ENCODE measurements at places on chromosomes 7 and 10.

GRCh38 chr10:92213049-92213448 is 77.8 kb downstream of the CPEB3 start:
- no peak for DNase-seq

DNA sequence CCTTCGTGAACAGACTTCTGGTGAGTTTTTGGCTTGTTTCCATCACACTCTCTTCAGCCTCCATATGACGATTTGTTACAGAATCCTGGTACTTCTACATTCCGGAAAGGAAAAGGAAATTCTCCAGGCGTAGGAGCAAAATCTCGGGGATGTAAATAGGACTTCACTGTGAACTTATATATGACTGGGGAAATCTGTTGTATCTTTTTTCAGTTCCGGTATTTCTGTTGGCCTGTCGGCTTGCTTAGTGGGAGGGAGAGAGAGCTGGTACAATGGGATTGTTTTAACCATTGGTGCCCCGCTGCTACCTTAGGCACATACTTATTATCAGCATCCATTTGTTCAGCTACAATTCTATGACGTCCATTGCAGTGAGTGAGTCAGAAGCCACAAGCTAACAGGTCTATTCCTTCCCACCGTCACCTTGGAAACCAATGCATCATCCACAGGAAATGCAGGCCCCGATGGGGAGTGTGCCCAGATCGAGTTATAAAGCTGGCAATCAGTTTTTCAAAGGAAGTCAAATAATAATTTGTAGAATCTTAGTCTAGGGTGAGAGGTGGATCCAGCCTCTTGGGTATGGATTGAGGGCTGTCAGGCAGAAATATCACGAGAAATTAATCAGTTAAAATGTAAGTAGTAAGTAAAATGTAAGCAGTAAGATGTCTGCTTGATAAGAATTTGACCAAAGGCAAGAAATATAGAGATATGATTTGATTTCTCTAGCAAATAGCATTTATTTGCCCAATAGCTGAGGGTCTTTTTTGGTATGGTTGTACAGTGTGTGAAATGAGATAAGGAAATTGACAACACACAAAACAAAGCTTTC is 92.0 kb upstream of the MKLN1 start:
- peak; percentile 49 for DNase-seq

GRCh38 chr7:79453558-79454360 is at the start of gene MAGI2:
Gene MAGI2, minus strand, starts transcription at chr7:79453667. Its CDS starts 347 bp downstream, at chr7:79453320.
- no peak for DNase-seq

- DNase-seq: no peak
These were observed 113.5 kb downstream of the CELF2 start for GRCh38 chr10:11131112-11131639.

DNA sequence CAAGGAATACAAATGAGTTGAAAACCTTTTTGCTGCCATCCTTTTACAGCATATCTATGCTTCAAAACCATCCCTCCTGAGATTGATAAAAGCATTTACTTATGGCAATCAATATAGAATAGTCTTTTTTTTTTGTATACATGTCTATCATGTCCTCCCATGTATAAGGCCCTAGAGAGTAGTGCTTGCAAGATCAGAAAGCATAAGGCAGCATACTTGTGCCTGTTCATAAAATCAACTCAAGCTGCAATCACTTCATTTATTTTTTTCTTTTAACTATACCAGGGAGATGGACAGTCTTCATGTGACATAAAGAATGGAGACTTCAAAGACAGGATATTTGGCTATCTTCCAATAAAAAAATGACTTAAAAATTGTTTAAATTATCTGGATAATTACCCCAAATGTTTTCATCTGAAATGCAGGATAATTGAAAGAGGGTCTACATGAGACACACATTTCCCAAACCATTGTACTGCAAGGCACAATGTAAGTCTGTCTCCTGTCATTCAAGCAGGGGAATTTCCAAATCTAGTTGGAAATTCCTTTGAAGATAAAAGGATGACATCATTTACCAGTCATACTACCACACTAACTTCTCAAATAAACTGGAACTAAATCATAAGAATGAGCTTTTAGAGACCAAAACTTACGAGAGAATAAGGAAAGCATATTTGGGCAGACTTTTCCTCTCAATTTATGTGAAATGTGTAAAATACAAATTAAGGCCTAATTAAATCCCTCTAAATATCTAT is 22.5 kb downstream of the LRRN3 start:
- no peak for DNase-seq

- DNase-seq: no peak
These were observed 108.4 kb upstream of the LYZL2 start for GRCh38 chr10:30737931-30738391.

GRCh38 chr10:6065406-6065805 is 3.2 kb upstream of the IL2RA start:
- no peak for DNase-seq

DNA sequence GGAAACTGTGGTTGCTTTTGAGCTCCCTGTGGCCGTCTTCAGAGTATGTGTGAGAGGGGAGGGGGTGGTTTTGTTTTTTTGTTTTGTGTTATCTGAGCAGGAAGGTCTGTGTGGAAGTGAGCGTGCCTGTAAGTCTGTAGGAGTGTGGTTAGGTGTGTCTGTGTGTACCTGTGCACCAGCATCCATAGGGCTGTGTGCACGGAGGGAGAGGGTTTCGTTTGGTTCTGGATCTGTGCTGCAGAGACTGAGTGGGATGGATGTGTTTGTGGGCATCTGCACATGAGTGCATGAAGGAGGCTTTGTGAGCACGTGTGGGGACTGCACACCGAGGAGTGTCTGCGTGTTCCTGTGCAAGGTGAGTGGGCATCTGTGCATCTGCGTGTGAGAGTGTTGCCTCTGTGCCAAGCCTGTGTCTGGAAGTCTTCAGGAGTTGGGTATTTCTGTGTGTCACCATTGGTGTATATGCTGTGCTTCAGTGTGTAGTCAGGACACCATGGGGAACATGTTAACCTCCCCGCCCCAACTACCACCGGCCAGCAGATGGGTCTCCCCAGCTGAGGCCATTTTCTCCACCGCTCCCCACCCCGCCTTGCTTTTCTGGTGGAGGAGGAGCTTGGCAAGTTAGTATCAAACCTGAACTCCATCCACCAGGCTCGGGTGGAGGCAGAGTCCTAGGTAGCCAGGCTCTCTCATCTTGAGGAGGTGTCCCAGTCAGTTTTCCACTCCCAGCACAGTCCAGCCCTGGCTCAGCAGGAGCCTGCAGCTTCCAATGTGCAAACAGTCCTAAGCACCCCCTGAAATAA is 7.1 kb upstream of the TLX1 start:
- no peak for DNase-seq

DNA sequence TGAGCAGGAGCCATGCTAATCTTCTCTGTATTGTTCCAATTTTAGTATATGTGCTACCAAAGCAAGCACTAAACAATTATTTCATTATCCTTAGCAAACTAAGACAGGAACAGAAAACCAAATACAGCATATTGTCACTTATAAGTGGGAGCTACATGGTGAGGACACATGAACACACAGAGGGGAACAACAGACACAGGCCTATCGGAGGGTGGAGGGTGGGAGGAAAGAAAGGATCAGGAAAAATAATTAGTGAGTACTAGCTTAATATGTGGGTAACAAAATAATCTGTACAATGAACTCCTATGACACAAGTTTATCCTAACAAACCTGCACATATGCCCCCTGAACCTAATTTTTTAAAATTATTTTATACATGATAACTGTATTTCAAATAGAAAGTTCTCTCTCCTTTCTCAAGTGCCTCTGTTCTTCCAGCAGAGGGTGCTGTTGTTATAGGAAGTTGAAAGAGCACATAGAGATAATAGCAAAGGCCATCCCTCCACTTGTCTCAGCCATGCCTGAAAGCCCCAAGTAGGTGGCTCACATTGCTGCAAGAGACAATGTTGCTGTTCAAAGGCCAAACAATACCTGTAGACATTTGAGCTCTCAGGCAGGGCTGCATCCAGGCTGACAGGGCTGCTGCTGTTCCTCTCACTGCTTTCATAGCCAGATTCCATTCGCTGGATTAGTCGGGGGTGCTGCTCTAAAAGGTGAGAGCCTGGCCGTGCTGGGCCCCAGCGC is 33.4 kb upstream of the PPP3CB start:
- DNase-seq: no peak

- DNase-seq: no peak
These were observed 8.6 kb downstream of the WNT16 start for GRCh38 chr7:121337398-121337797.

DNA sequence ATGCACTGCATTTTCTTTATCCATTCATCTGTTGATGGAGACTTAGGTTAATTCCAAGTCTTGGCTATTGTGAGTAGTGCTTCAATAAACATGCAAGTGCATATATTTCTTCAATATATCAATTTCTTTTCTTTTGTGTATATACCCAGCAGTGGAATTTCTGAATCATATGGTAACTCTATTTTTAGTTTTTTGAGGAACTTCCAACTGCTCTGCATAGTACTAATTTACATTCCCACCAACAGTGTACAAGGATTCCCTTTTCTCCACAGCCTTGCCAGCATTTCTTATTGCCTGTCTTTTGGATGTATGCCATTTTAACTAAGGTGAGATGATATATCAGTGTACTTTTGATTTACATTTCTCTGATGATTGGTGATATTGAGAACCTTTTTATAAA is 145.2 kb downstream of the LYZL1 start:
- no peak for DNase-seq

DNA sequence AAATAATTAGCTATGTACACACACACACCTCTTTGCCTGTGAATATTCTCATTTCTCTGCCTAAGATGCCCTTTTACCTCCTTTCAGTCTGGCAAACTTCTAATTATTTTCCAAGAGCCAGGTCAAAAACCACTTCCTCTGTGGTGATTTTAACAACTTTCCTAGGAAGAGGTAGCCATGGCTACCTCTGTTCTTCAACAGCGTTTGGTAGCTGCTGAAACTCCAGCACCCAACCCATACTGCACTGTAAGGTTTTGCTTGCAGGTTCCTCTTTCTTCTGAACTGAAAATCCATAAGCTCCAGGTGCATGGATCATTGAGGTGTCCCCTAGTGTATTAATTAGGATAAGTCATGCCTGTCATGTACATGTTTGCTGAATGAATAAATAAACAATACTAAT is 25.6 kb downstream of the NRCAM start:
- no peak for DNase-seq

DNA sequence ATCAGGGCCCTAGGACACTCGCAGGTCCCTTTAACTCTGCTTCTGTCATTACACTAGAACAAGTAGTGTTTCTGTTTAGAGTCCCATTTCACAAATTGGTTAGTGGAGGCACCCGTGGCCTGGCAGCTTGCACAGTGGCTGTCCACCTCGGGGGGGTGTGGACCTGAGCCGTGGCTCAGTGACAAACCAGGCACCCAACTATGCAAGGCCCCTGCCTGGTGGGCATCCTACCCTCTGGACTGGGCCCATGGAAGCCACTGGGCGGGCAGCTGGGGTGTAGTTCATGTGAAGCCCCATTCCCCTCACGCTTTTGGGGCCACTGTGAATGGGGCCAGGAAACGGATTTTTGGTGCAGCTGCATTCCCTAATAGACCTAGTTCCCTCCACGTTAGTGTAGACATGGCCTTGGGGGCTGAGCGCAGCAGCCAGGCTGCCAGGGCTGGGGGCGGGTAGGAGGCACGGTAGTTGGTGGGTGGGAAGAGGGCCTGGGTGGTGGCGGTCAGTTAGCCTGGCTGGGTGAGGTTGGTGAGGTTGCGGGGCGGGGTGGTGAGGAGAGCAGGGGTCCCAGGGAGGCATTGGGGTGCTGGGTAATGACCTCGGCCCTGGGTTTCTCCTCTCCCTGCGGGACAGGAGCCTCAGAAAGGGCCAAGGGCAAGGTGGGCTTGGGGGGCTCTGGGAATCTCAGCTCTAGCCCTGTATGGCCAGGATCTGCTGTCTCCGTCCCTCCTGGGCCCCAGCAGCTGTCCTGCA is 18.7 kb downstream of the ZNF316 start:
- no peak for DNase-seq

- no peak for DNase-seq
These were observed 2.4 kb upstream of the CCDC6 start for GRCh38 chr10:59908808-59909143.

DNA sequence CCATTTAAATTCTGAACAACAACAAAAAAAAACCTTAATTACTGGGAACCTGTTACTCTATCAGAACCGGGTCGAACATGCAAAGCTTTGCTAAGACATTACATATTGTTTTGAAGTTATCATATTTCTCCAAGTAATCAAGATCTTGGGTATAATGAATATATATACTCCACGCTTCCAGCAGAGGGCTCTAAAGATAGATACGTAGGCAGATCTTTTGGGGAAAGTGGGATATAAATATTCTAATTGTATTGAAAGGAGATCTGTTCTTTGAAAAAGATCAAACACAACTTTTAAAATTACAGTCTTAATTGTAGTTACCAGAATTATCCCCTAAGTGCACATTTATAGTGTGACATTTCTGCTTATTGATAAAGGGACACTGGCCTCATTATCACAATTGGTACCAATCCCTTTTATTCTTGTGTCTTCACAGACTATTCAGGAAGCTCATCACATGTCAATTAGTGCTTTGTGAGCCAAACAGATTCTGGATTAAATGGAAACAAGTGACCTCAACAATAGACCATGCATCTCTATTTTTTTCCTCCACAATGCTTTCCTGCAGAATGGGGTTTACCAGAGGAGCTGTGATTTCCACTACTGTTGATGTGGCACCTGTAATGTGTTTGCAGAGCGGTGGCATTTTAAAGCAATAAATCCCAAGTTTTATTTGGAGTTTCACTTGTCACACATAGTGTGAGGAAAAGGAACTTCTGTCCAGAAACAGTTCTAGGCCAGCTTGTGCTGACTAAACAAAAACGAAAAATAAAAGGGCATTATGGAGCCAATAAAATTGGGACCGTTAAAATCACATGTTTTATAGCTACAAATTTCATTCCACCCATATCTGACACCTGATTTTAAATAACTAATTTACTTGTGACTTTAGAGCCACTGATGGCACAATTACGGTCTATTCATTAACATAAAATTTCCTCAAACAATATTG is 122.4 kb downstream of the CTTNBP2 start:
- no peak for DNase-seq
